ENCODE measurements at places on chromosomes 2 and 18.

GRCh38 chr2:47558768-47559684 lies 156.1 kb downstream of the MSH2 start:
- DNase-seq: no peak

GRCh38 chr18:12464731-12465130 lies 57.0 kb downstream of the PRELID3A start:
- DNase-seq: no peak

GRCh38 chr2:38526195-38526594 lies 76.5 kb downstream of the HNRNPLL start:
- no peak for DNase-seq

DNA sequence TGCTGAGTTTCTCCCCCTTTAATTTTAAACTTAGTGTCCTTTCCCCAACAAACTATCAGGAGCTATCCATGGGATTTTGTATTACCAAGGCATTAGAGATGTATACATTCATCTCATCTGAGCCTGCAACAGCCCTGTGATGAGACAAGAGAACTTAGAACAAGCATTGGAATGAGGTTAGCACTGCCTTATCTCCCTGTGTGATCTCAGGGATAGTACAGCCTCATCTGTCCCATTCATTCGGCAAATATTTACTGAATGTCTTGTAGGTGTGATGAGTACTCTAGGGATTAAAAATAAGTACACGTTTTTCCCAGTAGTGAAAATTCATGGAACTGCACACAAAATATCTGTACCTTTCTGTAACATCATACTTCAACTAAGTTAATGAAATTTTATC lies 45.6 kb downstream of the PAIP2B start:
- DNase-seq: no peak

GRCh38 chr2:9473985-9474360 lies 378 bp upstream of the IAH1 start:
- peak; percentile 70 for DNase-seq

DNA sequence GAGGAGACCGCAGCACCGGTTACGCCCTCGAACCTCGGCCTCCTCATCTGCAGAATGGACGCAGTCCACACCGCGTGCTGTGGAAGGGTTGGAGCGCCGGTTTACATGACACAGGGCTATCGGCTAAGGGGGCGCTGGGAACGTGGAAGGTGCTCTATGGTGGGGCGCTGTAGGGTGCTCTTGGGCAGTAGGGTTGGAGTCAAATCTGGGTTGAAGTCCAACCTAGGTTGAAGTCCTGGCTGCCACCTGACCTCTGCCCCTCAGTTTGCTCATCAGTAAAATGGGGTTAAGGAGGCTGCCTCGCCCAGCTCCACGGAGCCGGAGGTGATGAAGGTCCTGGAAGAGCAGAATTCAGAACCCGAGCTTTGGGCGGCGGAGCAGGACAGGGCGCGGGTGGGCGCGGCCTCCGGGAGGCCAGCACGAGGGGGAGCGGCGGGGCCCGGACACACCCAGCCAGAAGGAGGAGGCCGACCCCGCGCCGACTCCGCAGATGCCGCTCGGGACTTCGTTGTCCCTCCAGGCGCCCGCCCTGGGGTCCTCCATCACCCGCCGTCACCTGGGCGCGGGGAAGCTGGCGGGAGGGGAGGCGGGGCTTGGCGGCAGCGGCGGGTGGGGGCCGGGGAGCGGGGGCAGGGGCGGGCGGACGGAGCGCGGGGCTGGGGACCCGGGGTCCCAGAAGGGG lies 558 bp upstream of the GAREM2 start:
- no peak for DNase-seq

DNA sequence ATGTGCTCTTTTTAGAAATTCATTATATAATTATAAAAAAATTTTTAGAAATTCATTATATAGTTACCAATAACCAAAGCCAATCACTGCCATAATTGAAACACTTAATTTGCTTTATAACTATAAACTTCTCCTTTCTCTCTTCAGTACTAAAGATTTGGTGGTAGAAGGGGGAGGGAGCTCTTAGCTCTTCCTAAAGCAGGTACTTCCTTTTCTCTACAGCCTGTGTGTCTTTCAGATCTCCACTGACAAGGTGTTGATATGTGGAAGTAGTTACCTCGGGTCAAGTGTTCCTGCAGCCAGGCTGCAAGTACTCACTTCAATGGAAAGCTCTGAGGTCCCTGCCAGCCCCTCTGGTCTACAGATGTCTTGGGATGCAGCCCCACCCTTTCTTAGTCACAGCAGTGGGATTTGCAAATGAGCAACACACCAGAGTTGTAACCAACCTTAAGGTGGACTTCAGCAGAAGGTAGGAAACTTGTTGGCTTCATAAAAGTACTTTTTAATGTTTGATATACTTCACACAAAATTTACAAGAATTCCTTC lies 690.0 kb downstream of the ARHGAP15 start:
- DNase-seq: no peak

- no peak for DNase-seq
These were observed 100.7 kb downstream of the RAPGEF4 start for GRCh38 chr2:172836347-172836821.

DNA sequence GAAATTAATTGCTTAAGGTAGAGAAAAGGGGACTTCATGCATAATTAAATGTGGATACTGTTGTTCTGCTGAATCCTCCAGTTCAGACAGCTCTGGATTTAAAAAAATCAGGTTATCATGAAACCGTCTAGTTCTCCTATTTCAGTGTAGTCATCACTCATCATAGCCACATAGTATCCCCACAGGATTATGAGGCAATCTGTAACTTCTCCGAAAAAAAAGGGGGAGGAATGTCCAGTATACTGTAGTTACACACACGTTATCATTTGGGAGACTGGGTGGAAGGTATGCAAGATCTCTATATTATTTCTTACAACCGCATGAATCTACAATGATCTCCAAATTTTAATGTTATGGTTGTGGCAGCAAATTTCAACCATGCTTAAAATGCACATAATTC lies 114.0 kb downstream of the HIBCH start:
- no peak for DNase-seq

- DNase-seq: no peak
These were observed 379.9 kb downstream of the CLIP4 start for GRCh38 chr2:29495068-29495467.

DNA sequence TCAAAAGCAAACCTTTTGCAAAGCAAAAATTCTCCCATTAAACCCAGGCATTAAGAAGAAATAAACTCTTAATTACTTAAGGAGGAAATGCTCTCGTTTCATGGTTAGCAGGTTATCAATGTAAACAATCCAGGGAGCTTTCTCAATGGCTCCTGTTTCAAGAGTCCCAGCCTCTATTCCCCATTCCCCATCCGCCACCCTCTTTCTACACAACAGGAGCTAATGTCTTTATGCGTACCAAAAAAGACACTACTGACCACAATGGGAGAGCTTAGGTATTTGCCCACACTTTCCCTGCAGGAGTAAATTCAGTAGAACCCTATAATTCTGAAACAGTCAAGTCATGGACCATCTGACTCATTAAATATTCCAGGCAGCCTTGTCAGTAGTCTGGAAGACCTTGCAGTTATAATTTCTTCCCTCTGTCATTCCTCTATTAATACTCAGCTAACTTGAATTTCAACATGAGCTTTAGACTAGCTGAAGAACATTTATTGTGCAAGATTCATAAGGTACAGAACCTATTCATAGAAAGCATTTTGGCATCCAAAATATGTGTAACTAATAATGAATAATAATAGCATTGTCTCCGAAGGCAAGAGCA lies 48.6 kb downstream of the SLC8A1 start:
- DNase-seq: no peak

DNA sequence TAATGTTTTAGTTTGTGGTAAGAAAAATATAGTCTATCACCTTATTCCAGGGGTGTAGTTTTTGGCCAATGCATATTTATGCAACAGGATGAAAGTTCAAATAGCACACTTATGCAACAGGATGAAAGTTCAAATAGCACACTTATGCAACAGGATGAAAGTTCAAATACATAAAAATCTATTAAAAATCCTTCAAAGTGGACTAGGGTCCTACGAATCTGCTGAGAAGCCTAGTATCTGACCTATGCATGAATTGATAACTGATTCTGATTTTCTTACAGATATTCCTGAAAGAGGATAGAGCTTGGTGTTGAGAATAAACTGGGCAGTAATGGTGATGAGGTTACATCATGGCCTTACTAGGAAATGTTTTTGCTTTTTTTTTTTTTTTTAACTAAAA lies 2.8 kb downstream of the PECR start:
- no peak for DNase-seq

DNA sequence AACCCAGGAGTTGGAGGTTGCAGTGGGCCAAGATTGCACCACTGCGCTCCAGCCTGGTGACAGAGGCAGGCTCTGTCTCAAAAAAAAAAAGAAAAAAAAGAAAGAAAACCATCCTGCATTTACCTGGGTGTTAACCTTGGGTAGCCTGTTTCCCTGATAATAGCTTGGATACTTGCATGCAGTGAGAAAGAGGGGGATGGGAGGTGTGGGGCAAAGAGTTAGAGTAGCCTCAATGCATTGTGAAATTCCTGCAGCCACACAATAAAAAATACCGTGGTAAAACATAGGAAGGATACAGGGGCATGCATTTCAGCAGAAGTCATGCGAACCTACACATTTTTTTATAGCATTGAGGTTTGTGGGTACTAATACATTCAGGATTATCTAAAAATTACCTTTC lies 76.6 kb upstream of the ZNF516 start:
- no peak for DNase-seq

DNA sequence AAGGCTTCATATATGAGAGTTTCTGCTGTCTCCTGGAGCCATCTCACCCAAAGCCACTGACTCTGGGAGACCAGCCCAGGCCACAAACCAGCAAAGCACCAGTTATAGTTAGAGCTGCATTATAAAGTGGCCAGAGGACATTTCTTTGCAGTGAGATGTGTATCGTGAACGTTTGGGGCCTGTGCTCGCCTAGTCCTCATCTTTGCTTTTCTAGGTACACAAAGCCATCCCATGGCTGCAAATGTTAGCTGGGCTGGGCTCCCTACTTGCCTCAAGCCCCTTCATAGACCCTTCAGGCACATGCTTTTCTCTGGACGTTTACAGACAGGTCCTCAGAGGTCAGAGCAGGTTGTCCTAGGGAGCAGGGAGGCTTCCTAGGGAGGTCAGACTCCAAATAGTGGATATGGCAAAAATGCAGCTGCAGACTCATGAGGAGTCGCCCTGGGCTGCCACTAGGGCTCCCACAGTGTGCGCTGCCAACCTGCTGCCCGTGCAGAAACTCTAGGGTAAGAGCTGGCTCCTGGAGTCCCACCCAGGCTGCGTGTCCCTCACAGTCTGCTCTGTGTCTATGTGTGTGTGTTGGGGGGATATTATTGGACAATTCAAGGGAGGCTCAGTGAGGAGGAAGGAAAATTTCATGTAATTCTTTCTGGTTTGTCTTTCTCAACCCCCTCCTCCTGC lies 141.0 kb downstream of the RPIA start:
- no peak for DNase-seq

DNA sequence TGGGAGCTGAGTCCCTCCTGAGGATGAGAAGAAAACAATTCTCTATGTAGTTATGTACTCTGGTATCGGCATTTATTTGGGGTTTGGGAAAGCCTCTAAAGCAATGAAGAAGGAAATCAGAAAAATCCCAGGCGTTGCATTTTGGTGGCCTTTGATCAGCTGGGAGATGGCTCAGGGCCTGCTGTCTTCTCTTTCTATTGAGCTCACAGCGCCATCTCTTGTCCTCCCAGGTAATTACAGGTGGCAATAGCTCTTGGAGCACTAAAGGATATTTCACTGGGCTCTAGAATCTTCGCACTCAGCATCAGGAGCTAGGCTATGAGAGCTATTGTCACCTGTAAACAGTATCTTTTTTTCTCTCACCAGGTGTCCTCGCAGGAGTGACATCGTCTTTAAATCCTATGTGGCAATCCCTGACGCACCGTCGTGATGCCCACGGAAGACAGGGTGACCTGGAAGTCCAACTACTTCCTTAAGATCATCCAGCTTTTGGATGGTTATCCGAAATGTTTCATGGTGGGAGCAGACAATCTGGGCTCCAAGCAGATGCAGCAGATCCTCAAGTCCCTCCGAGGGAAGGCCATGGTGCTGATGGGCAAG lies 76.1 kb upstream of the PMAIP1 start:
- DNase-seq: peak; percentile 34

GRCh38 chr18:519019-519879 lies 18.7 kb upstream of the COLEC12 start:
- no peak for DNase-seq

GRCh38 chr2:192051533-192051932 lies 143.2 kb downstream of the TMEFF2 start:
- no peak for DNase-seq

- no peak for DNase-seq
These were observed 479 bp downstream of the RAB11FIP5 start for GRCh38 chr2:73112026-73112912.

DNA sequence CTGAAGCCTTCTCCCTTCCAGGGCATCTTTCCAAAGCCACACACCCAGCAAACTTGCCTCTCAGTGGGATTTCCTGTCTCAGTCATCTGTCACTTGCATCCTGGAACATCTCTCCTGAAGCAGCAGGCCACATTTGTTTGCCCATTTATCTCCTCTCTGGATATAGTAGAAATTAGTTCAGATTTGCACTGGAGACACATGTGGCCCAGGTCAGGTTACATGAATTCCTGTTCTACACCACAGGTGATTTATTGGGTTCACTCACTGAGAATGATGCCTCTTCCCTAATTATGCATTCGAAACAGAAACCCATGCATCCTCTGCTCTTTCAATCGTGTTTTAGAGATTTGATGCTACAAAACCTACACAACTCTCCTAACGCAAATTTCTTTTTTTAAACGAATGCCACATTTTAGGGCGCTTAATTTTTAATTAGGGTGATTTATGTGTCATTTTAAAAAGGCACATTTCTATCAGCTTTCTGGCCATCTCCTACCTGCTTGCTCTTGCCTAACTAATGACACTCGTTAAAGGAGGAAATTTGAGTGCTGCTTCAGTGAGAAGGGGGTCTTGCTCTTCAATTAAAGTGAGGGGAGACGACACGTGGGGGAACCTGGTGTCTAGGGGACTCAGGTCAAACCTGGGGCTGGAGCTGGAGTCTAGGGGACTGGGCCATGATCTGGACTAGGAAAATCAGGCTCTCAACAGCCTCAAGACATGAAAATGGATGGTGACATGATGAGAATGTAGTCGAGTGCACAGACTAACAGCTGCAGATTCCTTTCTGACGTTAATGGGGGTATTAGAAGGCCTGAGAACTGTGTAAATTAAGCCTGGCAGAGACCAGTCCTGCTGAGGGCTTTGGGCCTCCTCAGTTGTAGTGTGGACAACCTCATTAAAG lies 221.4 kb downstream of the CLIP4 start:
- no peak for DNase-seq

Data from CD4-positive, alpha-beta T cell treated with Interleukin-15 for 4 hours (primary cell).